ENCODE measurements at places on chromosomes 5 and 9.

DNA sequence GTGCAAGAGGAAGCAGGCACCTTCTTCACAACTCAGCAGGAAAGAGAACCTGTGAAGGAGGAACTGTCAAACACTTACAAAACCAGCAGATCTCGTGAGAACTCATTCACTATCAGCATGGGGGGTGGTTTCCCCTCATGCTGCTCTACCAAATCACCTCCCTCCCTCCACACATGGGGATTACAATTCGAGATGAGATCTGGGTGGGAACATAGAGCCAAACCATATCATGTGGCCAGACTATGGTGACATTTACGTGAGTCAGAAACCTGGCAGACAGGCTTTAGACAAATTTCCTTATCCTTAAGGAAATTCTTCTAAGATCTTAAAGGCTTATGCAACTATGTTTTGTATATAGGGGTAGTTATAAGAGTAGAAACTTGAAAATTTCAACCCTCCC is 8.7 kb upstream of the AOPEP start:
- DNase-seq, result no peak

GRCh38 chr5:172086194-172086975 is 79.9 kb upstream of the FBXW11 start:
- no peak for DNase-seq

GRCh38 chr9:114231273-114231672 is 75.9 kb downstream of the COL27A1 start:
- no peak for DNase-seq

DNA sequence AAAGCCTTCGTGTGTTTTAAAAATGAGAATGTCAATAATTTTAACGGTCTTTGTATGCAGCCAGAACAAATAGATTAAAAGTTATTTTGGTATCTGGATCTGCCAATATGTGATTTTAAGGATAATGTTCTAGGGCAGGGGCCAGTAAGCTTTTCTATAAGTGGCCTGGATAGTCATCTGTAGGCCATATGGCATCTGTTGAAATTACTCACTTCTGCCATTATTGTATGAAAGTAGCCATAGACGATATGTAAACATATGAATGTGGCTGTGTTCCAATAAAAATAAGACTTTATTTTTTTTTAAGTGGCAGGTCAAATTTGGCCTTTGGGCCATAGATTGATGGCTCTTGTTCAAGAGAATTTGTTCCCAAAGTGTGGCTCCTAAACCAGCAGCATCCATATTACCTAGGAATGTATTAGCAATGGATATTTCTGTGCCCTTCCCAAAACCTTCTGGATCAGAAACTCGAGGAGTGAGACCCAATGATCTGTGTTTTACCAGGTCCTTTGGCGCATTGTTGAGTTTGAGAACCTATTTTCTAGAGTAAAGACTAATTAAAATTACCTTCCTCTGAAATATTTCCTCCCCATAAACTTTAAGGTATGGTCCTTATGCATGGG is 55.9 kb downstream of the C6 start:
- DNase-seq, result no peak

GRCh38 chr9:35324966-35325365 is 163.2 kb downstream of the UNC13B start:
- DNase-seq, result no peak

DNA sequence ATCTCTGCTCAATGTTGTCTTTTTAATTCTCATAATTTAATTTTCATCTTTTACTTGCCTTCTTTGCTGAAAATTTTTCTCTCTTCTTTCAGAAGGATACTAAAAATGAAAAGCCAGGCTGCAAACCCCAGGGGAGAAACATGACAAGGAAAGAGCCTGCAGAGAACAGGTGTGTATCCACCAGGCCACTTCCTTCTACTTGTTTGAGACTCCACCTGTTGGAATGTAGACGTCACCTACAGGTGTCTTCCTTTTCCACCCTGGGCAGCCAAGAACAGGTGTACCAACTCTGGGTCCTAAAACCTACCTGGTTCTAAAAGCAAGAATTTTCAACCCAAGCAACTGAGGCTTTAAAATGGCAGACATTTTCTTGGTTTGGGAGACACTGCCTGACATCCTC is 166.8 kb downstream of the ATP10B start:
- DNase-seq, result no peak

Measured in NCI-H2171 treated with DMSO at 0.1 percent for 48 hours (cell line).